Urinary bladder (tissue), 4 donors: ENCODE measurements at places on chromosomes 5 and 9. TPM values are rescaled to one million over a fixed set of nuclear protein-coding genes. Genes with fewer than 3 reads are reported as not detected.

Gene SLCO4C1
- 0.04 TPM for polyA plus RNA-seq

Gene SLC45A2
- not detected for polyA plus RNA-seq

Gene C9orf43
- polyA plus RNA-seq = 0.14 TPM

Gene SWI5
- 34.5 TPM for polyA plus RNA-seq

Gene SNCB
- polyA plus RNA-seq = 0.08 TPM

Gene PLEKHG4B
- polyA plus RNA-seq = 0.01 TPM

Gene FLT4
- 8.4 TPM for polyA plus RNA-seq

Gene ZNF484
- polyA plus RNA-seq = 2.2 TPM

Gene TAS2R1
- polyA plus RNA-seq = not detected

Gene CCNO
- 2.8 TPM for polyA plus RNA-seq

Gene ADAMTS19
- polyA plus RNA-seq = 1.7 TPM

Gene TAF11L4
- not detected for polyA plus RNA-seq

Gene MSX2
- polyA plus RNA-seq = 16.4 TPM

Gene TAF11L10
- polyA plus RNA-seq = not detected

Gene FOXD4L4
- not detected for polyA plus RNA-seq

Gene MYOT
- polyA plus RNA-seq = 7.7 TPM

Gene GRXCR2
- polyA plus RNA-seq = not detected

Gene LCN6
- 26.6 TPM for polyA plus RNA-seq

Gene DOCK2
- polyA plus RNA-seq = 4.1 TPM

Gene HEMGN
- not detected for polyA plus RNA-seq

Gene SLC6A18
- not detected for polyA plus RNA-seq

Gene DBH
- polyA plus RNA-seq = 0.98 TPM

Gene WDR38
- polyA plus RNA-seq = not detected

Gene IFT74
- 10.0 TPM for polyA plus RNA-seq

Gene PPP3R2
- polyA plus RNA-seq = not detected

Gene LCNL1
- 0.30 TPM for polyA plus RNA-seq

Gene SLC24A2
- 0.03 TPM for polyA plus RNA-seq

Gene FRMD3
- polyA plus RNA-seq = 4.8 TPM

Gene SPINK6
- polyA plus RNA-seq = not detected

Gene SPEF2
- polyA plus RNA-seq = 3.7 TPM

Gene SPATA31A3
- not detected for polyA plus RNA-seq

Gene PCDHA10
- polyA plus RNA-seq = 0.13 TPM

Gene C7
- 609 TPM for polyA plus RNA-seq

Gene ACTBL2
- not detected for polyA plus RNA-seq

Gene GRIN1
- 0.18 TPM for polyA plus RNA-seq

Gene KDM3B
- polyA plus RNA-seq = 36.2 TPM

Gene FASTKD3
- polyA plus RNA-seq = 6.5 TPM

Gene SPATA31C1
- not detected for polyA plus RNA-seq

Gene DPM2
- 32.1 TPM for polyA plus RNA-seq

Gene TXNDC15
- polyA plus RNA-seq = 94.2 TPM

Gene S100Z
- polyA plus RNA-seq = not detected

Gene PKD2L2
- polyA plus RNA-seq = 0.11 TPM

Gene NADK2
- polyA plus RNA-seq = 54.5 TPM

Gene LURAP1L
- polyA plus RNA-seq = 24.9 TPM

Gene PARP8
- polyA plus RNA-seq = 8.4 TPM

Gene NUTM2G
- not detected for polyA plus RNA-seq

Gene CATSPER3
- 0.72 TPM for polyA plus RNA-seq

Gene CMYA5
- polyA plus RNA-seq = 4.3 TPM

Gene LECT2
- not detected for polyA plus RNA-seq

Gene NDOR1
- polyA plus RNA-seq = 10.4 TPM

Gene STING1
- 53.0 TPM for polyA plus RNA-seq

Gene HSPA4
- polyA plus RNA-seq = 32.4 TPM

Gene BTNL8
- 0.10 TPM for polyA plus RNA-seq
